ENCODE measurements at places on chromosomes 2 and 18.

- DNase-seq = no peak
Observed at GRCh38 chr2:216742411-216742810, 47.1 kb upstream of the IGFBP5 start.

- no peak for DNase-seq
Observed at GRCh38 chr18:8857806-8858205, 152.4 kb downstream of the MTCL1 start.

- no peak for DNase-seq
Observed at GRCh38 chr2:161232571-161232970, 72.3 kb downstream of the TANK start.

DNA sequence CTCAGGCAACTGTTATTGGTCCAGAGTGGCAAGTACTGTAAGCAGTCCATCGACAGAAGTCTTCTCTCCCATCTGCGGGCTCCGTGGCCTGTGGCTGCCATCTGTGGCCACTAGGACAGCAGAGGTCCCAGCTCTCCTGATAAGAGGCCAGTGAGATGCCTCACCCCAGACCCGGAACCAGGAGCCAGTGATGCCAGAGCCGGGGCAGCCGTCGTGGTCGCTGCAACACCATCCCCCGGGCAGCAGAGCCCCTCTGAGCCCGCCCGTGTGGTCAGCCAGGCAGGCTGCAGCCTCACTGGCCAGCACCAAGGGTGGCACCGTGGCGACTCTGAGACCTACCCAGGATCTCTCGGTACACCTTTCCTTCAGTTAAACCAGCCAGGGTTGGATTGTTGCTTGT is 8.7 kb downstream of the GPR148 start:
- no peak for DNase-seq

DNA sequence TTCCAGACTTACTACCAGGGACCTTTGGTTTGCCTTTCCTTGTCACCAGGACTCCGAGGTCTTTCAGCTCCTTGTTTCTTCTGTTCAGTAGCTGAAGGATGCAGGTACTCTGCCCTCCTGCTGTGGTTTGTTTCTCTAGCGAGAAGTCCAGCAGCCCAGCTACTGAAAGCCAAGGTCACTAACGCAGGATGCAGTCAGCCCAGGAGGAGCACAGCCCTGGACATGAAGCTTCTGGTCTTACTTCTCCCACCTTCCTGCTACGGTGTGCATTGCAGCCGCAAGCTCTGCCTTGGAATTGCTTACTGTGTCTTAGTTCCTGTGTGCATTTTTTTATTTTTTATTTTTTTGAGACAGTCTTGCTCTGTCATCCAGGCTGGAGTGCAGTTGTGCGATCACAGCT is 62.4 kb downstream of the DGKD start:
- DNase-seq = no peak

- peak; percentile 10 for DNase-seq
Observed at GRCh38 chr2:19899985-19900930, 1.5 kb downstream of the TTC32 start.

DNA sequence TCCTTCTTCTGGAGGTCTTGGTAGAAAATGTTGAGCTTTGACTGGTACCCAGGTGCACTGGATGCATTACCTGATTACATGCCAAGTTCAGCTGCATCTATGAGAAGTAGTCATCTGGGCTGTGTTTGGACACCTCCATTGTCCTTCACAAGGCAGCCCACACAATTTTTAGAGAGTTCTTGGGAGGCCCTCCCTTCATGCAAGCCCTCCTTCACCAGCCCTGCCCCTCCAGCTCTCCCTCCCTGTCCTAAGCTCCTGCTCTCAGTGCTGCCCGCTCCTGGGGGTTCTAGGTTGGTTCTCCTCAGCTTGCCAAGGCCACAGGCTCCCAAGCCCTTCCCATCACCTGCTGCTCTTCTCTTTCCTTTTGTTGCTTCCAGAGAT is 148.7 kb downstream of the DYSF start:
- no peak for DNase-seq
